ENCODE measurements at places on chromosomes 1 and 21.

- no peak for DNase-seq
Measured at GRCh38 chr1:152622803-152623202, at the start of gene LCE3A. Gene LCE3A, minus strand, starts transcription at chr1:152623103. Its CDS starts 0 bp downstream, at chr1:152623103.

DNA sequence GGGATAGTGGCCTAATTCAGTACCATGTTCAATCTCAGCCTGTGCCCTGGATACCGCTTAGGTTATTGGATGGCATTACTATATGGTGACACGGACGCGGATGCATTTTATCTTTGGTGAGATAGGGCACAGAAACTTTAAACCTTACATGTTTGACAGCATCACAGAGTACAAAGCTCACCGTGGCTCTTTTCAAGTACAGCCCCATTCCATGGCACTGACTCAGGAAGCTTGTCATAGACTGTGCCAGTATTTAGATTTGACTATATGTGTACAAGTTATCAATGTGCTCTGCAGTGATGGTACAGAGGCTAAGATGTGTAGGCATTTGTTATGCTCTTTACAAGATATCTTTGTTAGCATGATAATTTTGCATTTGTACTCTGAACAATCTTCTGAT lies 169.0 kb downstream of the RYR2 start:
- DNase-seq: no peak

- no peak for DNase-seq
Measured at GRCh38 chr21:33987461-33987860, 71.9 kb upstream of the ATP5PO start.

GRCh38 chr1:23784846-23785245 lies 6.1 kb upstream of the LYPLA2 start:
- no peak for DNase-seq

- DNase-seq: no peak
Measured at GRCh38 chr1:208934933-208935332, 648.6 kb upstream of the CAMK1G start.

GRCh38 chr21:25790878-25791204 lies 56.1 kb downstream of the GABPA start:
- DNase-seq: no peak

GRCh38 chr1:15282810-15283474 lies 35.9 kb downstream of the FHAD1 start:
- DNase-seq: no peak

- DNase-seq: no peak
Measured at GRCh38 chr1:107787299-107787698, 177.7 kb downstream of the VAV3 start.

- no peak for DNase-seq
Measured at GRCh38 chr1:197577580-197577979, 197.7 kb downstream of the DENND1B start.

- no peak for DNase-seq
Measured at GRCh38 chr1:54668567-54668966, 27.0 kb downstream of the MROH7 start.

DNA sequence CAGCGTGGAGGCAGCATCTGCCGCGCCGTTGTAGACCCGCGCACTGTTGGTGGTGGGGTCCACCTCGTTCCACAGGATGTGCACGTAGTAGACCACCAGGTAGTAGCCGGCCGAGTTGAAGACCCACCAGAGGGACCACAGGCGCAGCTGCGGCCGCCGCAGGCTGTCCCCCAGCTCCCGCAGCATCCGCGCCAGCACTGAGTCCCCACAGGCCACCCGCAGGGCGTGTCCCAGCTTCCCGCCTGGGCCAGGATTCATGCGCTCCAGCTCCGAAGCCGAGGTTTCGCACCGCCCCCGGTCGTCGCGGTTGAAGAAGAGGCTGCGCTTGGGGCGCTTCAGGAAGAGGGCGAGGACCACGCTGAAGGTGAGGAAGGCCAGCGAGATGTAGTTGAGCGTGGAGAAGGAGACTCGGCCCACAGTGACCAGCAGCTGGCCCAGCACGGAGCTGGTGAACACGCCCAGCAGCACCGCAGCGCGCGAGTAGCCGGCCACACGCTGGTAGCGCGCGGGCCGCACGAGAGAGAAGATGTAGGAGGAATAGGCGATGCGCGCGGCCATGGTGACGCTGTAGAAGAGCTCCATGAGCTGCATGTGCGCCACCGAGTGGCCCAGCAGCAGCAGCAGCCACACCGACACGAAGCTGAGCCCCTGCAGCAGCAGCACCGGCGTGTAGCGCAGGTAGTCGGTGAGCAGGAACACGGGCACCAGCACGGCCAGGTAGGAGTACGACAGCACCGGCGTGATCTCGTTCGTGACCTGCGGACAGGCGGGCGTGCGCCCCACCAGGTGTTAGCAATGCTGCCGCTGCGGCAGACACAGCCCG lies 10.6 kb downstream of the SLC19A1 start:
- no peak for DNase-seq

GRCh38 chr21:35547946-35548774 lies 499.1 kb upstream of the RUNX1 start:
- no peak for DNase-seq

DNA sequence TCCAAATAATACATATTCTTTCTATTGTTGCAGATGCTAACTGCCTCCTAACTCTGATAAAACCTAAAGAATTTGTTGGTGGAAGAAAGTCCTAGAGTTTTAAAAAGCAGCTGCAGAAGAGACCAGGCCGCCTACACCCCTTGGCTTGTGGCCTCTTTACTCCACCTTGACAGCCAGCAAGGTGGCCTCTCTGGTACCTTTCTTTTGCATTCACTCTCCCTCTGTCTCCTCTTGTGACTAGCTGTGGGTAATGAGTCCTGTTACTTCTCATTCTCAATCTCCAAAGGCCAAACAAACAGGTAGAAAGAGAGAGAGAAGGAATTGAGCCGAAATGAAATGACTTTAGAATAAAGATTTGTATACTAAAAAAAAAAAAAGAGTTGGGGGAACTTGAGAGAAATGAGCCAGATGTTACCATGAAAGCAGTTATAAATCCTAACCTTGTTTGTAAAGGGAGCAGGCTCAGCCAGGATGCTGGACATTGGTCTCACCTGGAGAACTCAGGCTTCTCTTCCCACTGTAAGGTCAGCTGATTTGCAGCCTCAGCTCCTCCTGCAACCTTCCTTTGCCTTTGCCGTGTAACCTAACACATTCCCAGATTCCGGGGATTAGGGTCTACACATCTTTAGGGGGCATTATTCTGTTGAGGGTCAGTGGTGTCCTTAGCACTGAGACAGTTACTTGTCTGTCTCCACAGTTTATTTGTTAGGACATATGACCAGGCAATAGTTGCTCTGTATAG lies 164.1 kb upstream of the IRF2BP2 start:
- DNase-seq: no peak

- DNase-seq: no peak
Measured at GRCh38 chr21:37873655-37874054, 42.6 kb downstream of the KCNJ6 start.

- DNase-seq: no peak
Measured at GRCh38 chr1:11693024-11693590, 1.6 kb downstream of the DRAXIN start.

DNA sequence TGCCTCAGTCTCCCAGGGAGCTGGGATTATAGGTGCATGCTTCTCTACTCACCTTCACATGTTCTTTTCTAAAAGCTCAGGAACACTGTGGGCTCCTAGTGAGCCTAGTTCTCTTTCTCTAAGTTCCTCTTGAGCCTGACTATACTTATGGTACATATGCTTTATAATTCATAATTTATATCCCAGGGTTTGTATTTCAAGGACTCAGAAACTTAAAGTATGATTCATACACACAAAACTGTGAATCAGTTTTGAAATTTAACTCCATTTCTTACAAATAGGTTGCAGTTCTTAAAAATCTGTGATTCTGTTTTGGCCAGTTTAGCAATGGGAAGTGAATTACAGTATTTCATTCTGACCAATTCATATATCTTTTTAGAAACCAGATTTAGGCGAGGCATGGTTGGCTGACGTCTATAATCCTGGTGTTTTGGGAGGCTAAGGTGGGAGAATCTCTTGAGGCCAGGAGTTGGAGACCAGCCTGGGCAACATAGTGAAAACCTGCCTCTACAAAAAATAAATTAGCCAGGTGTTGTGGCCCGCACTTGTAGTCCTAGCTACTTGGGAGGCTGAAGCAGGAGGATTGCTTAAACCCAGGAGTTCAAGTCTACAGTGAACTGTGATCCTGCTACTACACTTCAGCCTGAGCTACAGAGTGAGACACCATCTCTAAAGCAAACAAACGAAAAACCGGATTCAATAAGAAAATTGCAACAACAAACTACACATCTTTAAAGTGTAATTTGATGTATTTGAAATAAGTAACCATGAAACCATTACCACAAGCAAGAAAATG lies 15.6 kb downstream of the RASAL2 start:
- DNase-seq: no peak

GRCh38 chr1:54335011-54335754 lies 71.0 kb downstream of the SSBP3 start:
- no peak for DNase-seq

GRCh38 chr1:54125386-54126070 lies 27.3 kb downstream of the CDCP2 start:
- no peak for DNase-seq

DNA sequence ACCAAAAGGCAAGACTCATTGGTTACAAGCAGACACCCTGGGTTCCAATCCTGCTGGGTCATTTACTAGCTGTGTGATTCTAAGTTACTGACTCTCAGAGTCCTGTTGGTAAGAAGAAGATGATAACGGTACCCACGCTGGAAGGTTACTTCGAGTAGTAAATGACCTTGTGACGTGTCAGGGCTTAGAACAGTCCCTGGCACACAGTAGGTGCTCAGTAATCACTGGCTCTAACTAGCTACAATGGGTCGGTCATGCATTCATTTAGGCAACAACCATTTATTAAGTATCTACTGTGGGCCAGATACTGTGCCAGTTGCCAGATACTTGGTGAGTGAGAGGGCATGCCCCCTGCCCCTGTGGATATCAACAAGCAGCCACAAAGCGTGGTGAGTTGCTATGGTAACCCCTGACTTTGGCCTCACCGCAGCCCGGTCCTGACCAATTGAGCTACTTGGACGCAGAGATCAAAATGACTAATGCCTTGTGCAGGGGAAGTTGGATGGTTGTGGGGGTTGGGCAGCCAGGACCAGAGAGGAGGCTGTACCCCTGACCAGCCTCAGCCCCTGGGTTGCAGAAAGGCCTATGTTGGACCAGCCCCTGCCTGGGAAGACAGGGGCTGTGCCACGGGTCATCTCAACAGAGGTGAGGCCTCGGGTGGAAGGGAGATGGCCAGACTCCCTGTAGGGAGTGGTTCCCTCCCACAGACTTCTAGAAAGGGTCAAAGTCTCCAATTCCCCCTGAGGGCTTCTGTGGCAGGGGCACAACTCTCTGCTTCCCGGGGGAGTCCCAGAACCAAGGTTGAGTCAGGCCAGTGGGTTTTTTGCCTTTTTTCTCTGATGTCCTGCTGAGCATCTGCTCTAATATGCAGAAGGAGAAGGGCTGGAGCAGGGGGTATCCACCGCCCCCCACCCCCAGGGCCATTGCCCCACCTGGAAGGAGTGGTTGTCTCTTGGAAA lies 16.0 kb downstream of the DHRS3 start:
- no peak for DNase-seq

DNA sequence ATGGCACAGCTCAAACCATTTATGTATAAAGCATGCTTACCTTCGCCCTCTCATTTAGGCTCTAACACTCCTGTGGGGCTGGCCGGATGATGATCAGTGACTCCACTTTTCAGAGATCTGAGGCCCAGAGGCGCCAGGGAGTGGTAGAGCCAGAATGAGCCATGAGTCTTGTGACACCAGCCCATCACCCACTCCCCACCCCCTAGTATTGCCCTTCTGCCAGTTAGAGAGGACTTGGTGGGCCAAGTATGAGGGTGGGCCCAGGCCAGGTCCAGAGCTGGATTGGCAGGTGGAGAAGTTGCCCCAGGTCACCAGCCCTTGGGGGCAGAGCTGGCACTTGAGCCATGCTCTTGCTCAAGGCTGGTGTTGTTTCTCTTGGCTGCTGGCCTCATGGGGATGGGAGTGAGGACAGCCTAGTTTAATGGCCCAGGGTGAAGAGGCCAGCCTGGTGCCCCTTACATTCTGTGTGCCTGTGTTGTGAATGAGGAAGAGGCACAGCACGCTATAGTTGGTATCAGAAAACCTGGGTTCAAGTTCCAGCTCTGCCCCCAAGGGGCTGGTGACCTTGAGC lies 30.2 kb upstream of the TTC4 start:
- no peak for DNase-seq

DNA sequence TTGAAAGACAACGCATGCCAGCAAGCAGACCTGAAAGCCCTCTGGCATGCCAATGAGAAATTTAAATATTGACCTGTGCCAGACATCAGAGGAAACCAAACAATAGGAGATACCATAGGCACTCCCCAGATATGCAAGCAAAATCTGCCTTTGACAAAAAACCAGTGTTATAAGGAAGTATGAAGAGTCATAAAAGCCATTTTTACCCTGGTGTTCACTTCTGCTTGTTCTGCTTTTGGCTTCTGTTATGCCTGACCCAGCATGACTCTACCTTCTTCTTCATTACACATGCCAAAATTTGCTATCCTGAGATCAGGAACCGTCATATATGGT lies 26.4 kb downstream of the NPHS2 start:
- no peak for DNase-seq

DNA sequence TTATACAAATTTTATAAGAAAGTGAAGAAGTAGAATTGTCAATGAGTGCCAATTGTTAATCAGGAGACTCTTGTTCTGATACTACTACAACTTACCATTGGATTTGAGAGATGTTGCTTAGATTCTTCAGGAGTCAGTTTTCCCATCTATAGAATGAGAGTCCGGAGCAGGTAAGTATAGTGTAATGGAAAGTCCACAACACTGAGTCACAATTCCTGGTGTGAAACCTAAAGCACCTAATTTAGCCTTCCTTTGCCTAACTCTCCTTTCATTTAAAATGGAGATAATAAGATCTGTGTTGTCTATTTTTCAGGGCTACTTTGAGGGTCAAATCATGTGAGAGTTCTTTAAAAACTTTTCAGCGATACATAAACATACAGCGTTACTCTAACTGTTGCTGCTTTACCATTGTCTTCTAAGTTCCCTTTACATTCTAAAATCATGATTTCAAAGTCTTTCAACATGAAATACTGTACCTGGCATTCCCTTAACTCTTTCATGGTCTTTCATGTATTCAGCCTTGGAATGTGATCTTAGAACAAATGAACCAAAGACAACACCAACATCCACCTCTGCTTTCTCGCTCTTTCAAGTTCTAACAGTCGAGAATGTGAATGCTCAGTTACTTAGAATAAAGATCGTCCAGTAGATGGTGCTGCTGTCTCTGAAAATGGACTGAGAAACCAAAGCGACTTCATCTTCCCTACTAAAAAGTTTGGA lies 90.9 kb downstream of the SLC30A10 start:
- DNase-seq: no peak

GRCh38 chr21:34728479-34728878 lies 59.7 kb downstream of the CLIC6 start:
- DNase-seq: no peak

- DNase-seq: no peak
Measured at GRCh38 chr1:116113615-116114014, 2.4 kb downstream of the MAB21L3 start.

GRCh38 chr1:229006121-229006870 lies 264.6 kb upstream of the RAB4A start:
- DNase-seq: no peak

GRCh38 chr1:150507912-150508864 lies at the start of gene ECM1:
Gene ECM1, plus strand, starts transcription at chr1:150508109. Its CDS starts 101 bp downstream, at chr1:150508210.
- DNase-seq: no peak

Measured in stimulated activated CD4-positive, alpha-beta T cell treated with anti-CD3 and anti-CD28 coated beads, Interleukin-1b, Interleukin-23, amount 100 ng/mL, for 24 hours (primary cell).